ENCODE measurements at places on chromosomes 7 and 10. TPM values are rescaled to one million over a fixed set of nuclear protein-coding genes. Genes with fewer than 3 reads are reported as not detected.
A peak's percentile ranks its signal among the peaks of the same experiment; 100 is the strongest.

GRCh38 chr10:35470248-35470924, 134.1 kb downstream of the CCNY start:
- DNase-seq: no peak

GRCh38 chr10:5168897-5169420, 16.0 kb downstream of the AKR1C8 start:
- no peak for DNase-seq

DNA sequence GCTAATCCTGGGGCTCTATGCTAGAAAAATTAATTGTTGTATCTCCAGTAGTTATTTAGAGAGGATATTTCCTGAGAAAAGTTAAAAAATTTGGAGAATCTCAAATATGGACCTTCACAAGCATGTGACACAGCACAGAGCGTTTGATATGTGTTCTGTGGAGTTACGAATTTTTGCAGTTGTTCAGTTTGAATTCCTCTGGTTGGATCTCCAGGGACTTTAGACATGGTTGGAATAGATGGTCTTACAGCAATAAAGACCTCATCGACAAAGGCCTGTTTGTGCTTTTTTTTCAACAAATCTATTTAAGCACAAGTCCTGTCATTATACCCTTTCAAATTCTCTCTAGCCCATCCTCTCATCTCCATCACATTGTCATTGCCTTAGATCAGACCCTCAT, 138.0 kb downstream of the TES start:
- no peak for DNase-seq

DNA sequence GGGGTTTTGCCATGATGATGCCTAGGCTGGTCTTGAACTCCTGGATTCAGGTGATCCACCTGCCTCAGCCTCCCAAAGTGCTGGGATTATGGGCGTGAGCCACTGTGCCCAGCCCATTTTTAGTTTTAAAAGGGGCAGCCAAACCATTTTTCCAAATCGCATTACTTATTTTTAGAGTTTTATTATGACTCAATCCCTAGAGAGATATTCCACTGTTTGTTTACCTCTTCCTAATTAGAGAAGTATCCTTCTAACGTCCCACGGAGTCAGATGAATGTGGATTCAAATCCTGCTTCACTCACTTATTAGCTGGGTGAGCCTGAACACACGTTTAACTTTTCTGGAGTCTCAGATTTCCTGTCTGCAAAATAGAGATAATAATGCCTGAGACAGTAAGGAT, 15.2 kb downstream of the WNT8B start:
- no peak for DNase-seq

DNA sequence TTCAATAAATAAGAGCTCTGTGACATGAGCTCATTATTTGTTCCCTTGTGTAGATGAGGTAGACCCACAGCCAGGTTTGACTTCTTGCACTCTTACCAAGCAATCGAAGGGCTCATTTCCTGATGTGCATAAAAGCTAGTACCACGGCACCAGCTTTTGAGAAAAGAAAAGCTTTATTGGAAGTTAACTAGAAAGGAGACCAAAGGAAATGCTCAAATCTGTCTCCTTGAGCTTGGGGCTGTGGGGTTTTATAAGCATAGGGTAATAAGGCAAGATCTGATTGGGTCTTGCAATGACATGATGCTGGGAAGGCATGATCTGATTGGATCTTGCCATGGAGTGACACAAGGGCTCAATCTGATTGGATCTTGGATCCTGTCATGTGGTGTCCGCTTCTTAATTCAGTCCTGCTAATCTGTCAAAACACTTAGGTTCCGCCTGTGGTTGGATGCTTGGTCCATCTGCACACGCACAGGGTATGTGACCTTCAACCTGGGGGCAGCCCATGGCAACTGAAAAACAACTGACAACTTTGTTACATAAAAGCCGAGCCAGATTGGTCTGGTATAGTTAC, 47.8 kb upstream of the FRMD4A start:
- no peak for DNase-seq

GRCh38 chr10:21047511-21047910, 150.4 kb upstream of the NEBL start:
- no peak for DNase-seq

GRCh38 chr10:4541292-4541691, 284.7 kb upstream of the AKR1E2 start:
- peak; percentile 6 for DNase-seq

GRCh38 chr10:132648072-132648850, 110.7 kb downstream of the INPP5A start:
- DNase-seq: peak; percentile 15

- DNase-seq: no peak
Observed at GRCh38 chr10:50794490-50794889, 54.8 kb downstream of the ASAH2B start.

- DNase-seq: no peak
Observed at GRCh38 chr7:20795881-20796280, 9.2 kb upstream of the SP8 start.

GRCh38 chr7:131026297-131027000, 292.4 kb upstream of the KLF14 start:
- DNase-seq: no peak

DNA sequence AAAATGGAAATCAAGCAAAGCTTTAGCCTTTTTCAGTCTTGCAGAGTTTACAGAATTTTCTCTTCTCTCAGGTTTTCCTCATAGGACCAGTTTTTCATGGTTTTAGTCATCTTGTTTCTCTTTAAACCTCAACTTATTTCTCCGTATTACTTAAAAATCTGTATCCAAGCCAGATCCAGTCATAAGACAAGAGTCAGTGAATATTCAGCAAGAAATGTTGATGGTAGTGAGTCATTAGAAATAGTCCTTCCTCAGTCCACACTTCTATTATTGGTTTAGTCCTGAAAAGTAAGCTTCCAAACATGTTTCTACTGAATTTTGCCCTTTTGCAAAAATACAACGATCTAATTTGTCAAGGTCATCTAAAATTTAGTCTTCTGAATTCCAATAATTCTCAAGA, 107.0 kb downstream of the VIM start:
- no peak for DNase-seq

DNA sequence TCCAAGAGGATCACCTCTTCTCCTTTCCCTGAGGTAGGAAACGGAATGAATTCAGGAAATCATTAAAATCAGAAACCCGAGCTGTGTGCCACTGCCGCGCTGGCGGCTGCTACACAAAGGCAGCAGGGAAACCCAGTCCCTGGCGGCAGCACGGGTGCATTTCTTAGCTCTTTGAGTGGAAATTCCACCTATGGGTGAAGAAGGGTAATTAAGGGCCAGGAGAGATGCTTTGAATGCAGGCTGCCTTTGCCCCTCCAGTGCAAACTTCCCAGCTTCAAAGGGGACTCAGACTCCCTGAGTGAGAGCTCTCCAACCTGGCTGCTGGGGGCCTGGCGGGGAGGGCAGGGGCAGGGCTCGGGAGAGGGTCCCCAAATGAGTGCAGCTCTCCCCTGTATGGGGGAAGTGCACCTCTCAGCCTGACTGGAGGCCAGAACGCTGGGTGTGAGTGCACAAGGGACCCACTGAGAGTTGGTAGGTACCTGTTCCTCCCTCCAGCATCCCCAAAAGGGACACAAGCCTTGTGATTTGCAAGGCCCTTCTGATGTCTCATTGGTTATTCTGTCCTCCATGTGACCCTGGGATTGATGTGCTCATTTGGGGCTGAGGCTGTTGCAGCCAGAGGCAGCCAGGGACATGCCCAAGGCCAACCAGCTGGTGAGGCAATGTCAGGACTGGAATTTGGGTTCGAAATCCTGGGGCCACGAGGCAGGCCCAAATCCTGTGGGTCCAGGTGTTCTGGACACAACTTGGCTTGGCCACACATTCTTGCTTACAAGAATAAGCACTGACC, 16.3 kb upstream of the ZMIZ1 start:
- DNase-seq: peak; percentile 27

DNA sequence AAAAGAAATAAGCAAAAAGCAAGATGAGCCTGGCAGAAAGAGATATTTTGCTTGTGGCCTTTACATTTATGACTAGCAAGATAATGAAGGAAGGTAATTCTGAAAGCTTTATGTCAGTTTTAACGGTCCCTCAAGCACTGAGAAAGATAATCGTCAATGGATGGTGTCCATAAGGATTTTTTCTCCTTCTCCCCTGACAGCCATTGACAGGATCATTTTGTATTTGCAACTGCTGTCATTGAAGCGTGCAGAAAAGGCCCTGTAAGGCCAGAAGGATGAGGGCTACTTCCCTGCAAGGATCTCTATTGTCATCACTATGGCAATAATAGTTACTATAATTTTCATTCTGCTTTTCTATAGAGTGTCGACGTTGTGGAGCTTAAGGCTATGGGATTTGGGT, 994 bp upstream of the LRGUK start:
- DNase-seq: no peak

- peak; percentile 62 for DNase-seq
Observed at GRCh38 chr10:62594093-62594520, 210.4 kb upstream of the ADO start.

DNA sequence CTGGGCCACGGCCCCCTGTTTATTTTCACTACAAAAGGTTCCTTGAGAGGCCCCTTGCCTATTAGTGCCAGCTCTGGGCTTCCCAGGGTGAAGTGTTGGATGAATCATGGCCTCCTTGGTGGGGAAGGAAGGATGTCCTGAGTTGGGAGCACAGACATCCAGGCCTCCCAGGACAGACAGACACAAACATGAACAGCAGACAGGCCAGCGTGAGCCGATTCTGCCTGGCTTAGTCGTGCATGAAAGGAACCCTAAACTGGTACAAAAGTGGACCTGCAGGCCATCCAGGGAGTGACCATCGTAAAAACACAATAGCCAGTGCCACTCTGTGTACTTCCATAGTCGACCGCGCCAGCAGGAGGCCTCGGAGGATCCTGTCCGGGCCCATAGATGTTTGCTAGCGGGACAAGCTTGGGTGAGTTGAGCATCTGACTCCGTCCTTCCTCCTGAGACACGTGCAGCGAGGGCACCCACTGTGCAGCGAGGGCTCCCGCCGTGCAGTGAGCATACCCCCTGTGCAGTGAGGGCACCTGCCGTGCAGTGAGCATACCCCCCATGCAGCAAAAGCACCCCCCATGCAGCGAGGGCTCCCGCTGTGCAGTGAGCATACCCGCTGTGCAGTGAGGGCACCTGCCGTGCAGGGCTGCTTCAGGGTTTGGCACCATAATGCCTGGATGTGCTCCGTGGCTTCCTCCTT, 51.3 kb upstream of the PRKAR1B start:
- no peak for DNase-seq

DNA sequence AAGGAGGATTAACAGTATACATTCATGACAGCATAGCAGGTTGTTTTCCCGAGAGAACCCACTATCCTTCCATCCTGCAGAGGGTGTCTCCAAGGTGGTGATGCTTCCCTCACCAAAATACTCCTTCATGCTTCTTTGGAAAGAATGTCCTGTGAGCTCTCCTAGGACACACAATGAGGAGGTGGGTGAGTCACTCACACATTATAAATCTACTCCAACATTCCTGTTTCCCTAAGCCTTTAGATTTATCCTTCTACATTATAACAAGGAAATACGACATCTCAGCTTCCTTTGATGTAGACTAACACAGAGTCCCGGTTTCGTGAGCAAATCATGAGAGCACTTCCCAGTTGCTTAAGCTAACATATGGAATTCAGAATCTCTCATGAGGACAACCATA, 689.7 kb upstream of the CELF2 start:
- DNase-seq: no peak

DNA sequence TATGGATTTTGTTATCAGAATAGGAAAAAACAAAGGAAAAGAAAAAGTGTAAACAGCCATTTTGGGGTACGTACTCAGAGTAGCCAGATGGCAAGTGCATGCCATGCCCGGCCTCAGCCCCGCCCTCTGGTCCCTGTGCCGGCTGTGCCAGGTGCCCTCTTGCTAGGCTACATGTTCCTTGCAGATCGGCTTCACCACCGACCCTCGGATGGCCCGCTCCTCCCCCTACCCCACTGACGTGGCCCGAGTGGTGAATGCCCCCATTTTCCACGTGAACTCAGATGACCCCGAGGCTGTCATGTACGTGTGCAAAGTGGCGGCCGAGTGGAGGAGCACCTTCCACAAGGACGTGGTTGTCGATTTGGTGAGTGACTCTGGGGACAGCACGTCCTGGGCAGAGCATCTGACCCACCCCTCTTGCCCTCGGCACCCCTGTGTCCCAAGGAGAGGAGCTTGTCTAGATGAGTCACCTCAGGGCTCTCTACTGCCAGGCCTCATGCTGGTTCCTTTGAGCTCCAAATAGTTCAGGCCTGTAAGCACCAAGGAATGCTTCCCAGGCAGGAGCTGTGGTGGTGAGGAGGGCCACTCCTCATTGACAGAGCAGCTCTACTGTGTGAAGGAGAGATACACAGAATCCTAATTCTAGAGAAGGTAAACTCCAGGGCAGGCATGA, 54.9 kb upstream of the ZMIZ2 start:
- DNase-seq: no peak

DNA sequence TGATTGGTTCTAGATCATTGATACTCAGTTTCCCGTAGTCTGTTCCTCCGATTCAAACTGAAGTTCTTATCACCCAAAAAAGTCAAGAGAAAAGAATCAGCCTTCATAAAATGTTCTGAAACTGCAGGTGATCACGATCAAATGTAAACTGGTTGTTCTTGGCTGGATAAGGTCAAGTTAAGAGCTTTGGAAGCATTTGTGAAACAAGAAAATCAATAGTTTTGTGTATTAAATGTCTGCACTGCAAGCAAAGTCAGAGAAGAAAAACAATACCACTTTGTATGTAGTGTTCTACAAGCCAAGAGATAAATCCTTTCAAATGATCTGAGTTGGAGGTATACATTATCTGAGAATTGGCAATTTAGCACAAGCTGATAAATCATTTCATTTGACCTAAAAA, 710.3 kb downstream of the SORCS1 start:
- DNase-seq: no peak

DNA sequence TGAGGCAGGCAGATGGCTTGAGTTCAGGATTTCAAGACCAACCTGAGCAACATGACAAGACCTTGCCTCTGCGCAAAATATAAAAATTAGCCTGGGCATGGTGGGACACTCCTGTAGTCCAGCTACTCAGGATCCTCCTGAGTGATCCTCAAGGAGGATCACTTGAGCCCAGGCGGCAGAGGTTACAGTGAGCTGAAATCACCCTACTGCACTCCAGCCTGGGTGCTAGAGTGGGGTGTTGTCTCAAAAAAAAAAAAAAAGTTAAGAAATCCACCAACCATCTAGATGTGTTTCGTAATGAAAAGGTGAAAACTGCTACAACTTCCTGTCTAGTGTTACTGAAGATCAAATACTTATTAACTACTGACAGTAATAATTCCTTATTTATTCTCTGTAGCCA, 8.1 kb downstream of the GLCCI1 start:
- no peak for DNase-seq

- DNase-seq: no peak
Observed at GRCh38 chr10:83706120-83706519, 433.2 kb upstream of the GHITM start.

The ANKRD30A gene
- not detected for total RNA-seq

The FAM25A gene
- not detected for total RNA-seq

The PLA2G12B gene
- total RNA-seq: 5.1 TPM

The NCF1 gene
- total RNA-seq: 4.4 TPM

The PRR15 gene
- 290 TPM for total RNA-seq

The CFAP46 gene
- 0.37 TPM for total RNA-seq

The SEMA3A gene
- 12.6 TPM for total RNA-seq

The METTL27 gene
- total RNA-seq: 3.8 TPM

The RNF148 gene
- 0.25 TPM for total RNA-seq

The CDK14 gene
- total RNA-seq: 5.1 TPM

The ZNF212 gene
- total RNA-seq: 9.7 TPM

The MLXIPL gene
- total RNA-seq: 23.3 TPM

Data from left colon (tissue), 2 donors.